Panc1 (cell line): ENCODE measurements at places on chromosomes 1 and 21. TPM values are rescaled to one million over a fixed set of nuclear protein-coding genes. Genes with fewer than 3 reads are reported as not detected.

AKR1A1 gene
- 142 TPM for total RNA-seq

SLAMF1 gene
- not detected for total RNA-seq

HMCN1 gene
- 0.23 TPM for total RNA-seq

S100A7 gene
- total RNA-seq = not detected

TMEM51 gene
- total RNA-seq = 25.8 TPM

FAM72B gene
- total RNA-seq = 24.9 TPM

MFSD2A gene
- total RNA-seq = 1.2 TPM

MMEL1 gene
- total RNA-seq = 0.46 TPM

PCSK9 gene
- 0.26 TPM for total RNA-seq

OR2L8 gene
- not detected for total RNA-seq

CACNA1E gene
- total RNA-seq = not detected

ADAMTSL4 gene
- 9.5 TPM for total RNA-seq

ETV3L gene
- total RNA-seq = not detected

OR2T35 gene
- not detected for total RNA-seq

CFHR4 gene
- not detected for total RNA-seq

JAM2 gene
- total RNA-seq = 0.21 TPM

PFDN2 gene
- total RNA-seq = 98.6 TPM

PRXL2B gene
- total RNA-seq = 17.0 TPM

PRKAA2 gene
- 11.1 TPM for total RNA-seq

COL24A1 gene
- total RNA-seq = 0.08 TPM

MYBPHL gene
- total RNA-seq = not detected

DMRTA2 gene
- total RNA-seq = not detected

RCC1 gene
- total RNA-seq = 61.2 TPM

FLG2 gene
- total RNA-seq = not detected

CD2 gene
- total RNA-seq = 0.10 TPM

ADAMTS4 gene
- 0.26 TPM for total RNA-seq

MAP3K7CL gene
- 0.31 TPM for total RNA-seq
